HFFc6 (cell line): ENCODE measurements at places on chromosomes 1 and 21.
A peak's percentile ranks its signal among the peaks of the same experiment; 100 is the strongest.

- peak; percentile 77 for DNase-seq
Observed at GRCh38 chr1:116508984-116509980, 61.5 kb downstream of the CD58 start.

DNA sequence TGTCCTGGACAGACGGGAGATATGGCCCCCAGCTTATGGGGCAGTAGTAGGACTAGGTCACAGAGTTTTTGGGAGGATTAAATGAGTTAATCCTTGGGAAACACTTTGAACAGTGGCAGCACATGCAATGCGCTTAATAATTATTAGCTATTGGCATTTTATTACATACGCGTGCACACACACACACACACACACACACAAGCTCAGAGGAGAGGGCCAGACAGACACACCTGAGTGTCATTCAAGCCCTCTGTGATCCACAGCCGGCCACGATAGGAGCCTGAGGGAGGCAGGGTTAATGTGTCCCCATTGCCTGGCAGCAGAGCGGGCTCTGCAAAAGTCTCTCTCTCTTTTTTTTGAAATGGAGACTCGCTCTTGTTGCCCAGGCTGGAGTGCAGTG lies 37.9 kb downstream of the EPHA2 start:
- DNase-seq, result no peak

- no peak for DNase-seq
Observed at GRCh38 chr1:218904416-218904815, 269.3 kb upstream of the LYPLAL1 start.

- peak; percentile 12 for DNase-seq
Observed at GRCh38 chr1:183734543-183735036, 70.3 kb upstream of the RGL1 start.

DNA sequence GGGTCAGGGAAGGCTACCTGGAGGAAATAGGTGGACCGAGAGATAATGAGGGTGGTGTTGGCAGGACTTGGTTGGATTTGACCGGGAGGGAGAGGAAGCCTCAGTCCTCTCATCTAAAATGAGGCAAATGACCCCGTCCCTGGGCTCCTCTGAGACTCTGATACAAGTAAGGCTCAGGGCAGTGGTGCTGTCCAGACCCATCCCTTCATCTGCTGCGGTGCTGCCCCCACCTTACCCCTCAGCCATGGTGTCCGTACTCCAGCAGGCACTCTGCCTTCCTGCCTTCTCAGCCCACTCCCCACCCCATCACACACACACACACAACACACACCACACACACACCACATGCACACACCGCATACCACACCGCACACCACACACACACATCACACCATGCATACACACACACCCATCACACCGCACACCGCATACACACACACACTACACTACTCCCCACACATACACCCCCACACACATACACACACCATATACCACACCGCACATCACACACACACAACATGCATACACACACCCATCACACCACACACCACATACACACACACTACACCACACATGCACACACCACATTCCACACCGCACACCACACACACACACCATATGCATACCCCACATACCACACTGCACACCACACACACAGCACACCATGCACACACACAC lies 29.4 kb upstream of the SLC26A9 start:
- DNase-seq, result no peak

GRCh38 chr1:111725192-111725591 lies 14.0 kb downstream of the INKA2 start:
- DNase-seq, result no peak

- peak; percentile 51 for DNase-seq
Observed at GRCh38 chr1:21270086-21270689, 20.1 kb downstream of the ECE1 start.

GRCh38 chr1:161726473-161727255 lies 5.3 kb downstream of the FCRLB start:
- DNase-seq, result peak; percentile 69

- DNase-seq, result no peak
Observed at GRCh38 chr1:1337793-1338147, 6.7 kb downstream of the TAS1R3 start.

DNA sequence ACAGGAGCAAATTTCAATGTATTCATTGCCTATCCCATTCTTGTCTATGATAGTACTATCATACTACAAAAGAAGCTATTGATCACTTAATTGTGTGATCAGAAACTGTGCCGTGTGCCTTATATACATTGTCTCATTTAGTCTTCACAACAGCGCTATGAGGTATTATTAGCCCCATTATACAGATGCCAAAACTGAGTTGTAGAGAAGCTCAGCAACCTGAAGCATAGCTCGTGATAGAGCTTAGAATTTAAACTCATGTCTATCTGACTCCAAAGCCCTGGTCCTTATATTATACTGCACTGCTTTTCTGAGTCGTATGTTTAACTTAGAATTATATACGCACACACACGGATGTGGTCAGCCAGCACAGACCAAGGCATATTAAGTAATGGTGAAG lies 315.1 kb downstream of the NFIA start:
- no peak for DNase-seq

GRCh38 chr21:41763398-41763931 lies 3.4 kb downstream of the RIPK4 start:
- DNase-seq, result no peak

GRCh38 chr1:229217716-229218115 lies 53.2 kb upstream of the RAB4A start:
- no peak for DNase-seq

GRCh38 chr21:25757531-25757930 lies 22.8 kb downstream of the GABPA start:
- no peak for DNase-seq

DNA sequence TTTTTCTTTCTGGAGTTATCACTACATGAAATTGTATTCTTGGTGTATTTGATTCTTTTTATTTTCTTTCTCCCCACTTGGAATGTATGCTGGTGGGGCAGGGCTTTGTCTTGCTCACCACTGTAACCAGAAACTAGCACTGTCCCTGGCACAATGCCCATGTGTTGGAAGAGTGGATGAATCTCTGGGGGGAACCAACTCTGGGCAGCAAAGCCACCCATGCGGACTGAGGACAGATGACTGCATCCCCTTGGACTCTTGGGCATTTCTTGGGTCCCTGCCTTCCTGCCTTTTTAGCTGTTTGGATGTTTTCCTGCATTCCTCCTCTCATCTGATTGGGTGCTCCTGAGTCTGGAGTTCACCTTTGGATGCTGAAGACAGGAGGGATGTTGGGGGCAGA lies 6.1 kb downstream of the CYP4B1 start:
- no peak for DNase-seq

GRCh38 chr1:234400773-234401172 lies 27.5 kb downstream of the COA6 start:
- DNase-seq, result no peak

DNA sequence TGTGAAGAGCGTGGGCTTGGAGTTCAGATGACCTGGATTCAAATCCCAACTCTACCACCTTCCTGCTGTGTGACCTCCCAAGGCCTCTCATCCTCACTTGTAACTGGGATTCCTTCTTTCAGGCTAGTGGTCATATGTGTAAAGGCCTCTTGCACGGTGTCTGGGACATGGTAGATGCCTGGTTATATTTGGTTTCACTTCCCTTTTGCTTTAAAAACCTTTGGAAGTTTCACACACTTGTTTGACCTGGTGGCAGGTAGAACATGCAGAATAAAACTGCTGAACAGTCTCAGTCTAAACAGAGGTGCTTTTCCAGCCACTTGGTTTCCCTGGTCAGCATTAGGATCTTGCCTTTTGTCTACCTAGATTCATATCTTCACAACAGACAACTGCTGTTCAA lies 37.0 kb upstream of the RCAN3 start:
- no peak for DNase-seq
